Smooth muscle cell of the pulmonary artery (primary cell): ENCODE measurements at places on chromosomes 2 and 18. TPM values are rescaled to one million over a fixed set of nuclear protein-coding genes. Genes with fewer than 3 reads are reported as not detected.

The RUFY4 gene
- total RNA-seq = not detected in 2 replicates

The MEP1B gene
- total RNA-seq = 0.07 TPM in 1 of 2 replicates, not detected in the other

The IL1RN gene
- not detected in 2 replicates for total RNA-seq

The RAD51AP2 gene
- 0.03 TPM in 1 of 2 replicates, not detected in the other for total RNA-seq

The UGT1A10 gene
- 0.10 and 0.13 TPM in 2 replicates for total RNA-seq

The COL4A4 gene
- 5.3 and 7.7 TPM in 2 replicates for total RNA-seq

The TRABD2A gene
- 4.0 and 4.7 TPM in 2 replicates for total RNA-seq

The OTOS gene
- total RNA-seq = not detected in 2 replicates

The KANSL1L gene
- total RNA-seq = 20.2 and 20.5 TPM in 2 replicates
